KBM-7 (cell line): ENCODE measurements at places on chromosomes 5 and 9.

GRCh38 chr5:143064218-143064641 lies 294.1 kb downstream of the ARHGAP26 start:
- DNase-seq = no peak

- no peak for DNase-seq
Measured at GRCh38 chr5:130043834-130044233, 139.6 kb downstream of the CHSY3 start.

DNA sequence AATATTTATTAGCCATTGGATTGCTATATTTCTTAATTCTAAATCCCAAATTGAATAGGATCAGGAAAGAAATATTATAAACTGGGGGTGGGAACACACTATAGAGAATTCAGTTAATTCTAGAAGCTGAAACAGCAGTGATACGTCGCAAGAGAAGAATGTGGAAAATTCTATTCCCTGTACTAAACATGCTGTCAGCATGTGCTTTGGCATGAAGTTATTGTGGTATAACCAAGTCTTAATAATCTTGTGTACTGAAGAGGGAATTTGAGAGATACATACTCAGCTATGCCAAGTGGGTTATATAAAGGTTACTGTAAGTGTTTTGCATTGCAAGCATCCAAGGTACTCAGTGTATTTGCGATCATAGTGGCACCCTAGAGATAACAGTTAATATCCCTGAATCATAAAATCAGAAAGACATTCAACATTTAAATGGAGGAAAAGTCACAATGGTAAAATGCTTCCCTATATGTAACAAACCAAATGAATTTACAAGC lies 1492.9 kb upstream of the C9orf72 start:
- no peak for DNase-seq

GRCh38 chr9:122374885-122375420 lies 4.1 kb downstream of the PTGS1 start:
- DNase-seq = no peak

DNA sequence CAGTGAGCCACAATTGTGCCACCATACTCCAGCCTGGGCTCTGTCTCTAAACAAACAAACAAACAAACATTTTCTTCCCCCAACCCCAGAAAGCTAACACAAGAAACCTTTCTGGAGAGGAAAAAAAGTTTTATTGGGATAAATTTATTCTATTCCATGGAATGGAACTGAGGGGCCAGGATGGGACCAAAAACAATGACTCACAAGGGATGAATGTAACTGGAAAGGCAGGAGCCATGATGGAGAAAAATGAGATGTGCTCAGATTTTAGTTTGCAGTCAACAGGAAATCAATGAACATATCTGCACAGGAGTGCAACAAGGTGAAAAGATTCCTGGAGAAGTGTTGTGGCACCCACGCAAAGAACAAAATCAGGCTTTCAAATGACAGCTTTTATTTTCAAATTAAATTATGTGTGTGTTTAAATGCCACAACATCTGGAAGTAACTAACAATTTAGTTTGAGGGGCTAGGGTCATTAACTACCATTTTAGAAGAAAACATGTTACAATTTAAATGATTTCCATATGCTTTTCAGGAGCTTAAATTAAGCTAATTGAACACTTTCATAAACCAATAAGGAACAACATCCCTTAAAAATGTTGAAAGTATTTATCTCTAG lies 208.6 kb downstream of the TSSK1B start:
- DNase-seq = no peak

- no peak for DNase-seq
Measured at GRCh38 chr5:28254846-28255245, 1216.5 kb upstream of the CDH9 start.

DNA sequence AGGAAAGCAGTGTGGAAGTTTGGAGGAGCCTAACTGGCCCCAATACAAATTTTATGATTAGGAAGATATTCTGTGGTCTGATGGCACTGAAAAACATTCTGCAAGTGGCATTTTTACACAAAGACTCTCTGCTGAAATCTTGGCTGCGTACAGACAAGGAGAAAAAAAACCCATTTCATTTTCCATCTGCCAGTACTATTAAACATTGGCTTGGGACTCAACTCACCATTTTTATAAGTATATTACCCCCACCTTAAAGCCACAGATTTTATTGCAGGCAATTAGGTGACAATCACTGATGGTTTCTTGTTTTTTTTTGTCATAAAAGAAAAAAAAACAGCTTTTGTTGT lies 206.9 kb downstream of the PTTG1 start:
- no peak for DNase-seq

GRCh38 chr5:26889815-26890214 lies 148.6 kb downstream of the CDH9 start:
- DNase-seq = no peak

- DNase-seq = no peak
Measured at GRCh38 chr9:97372580-97372979, 39.3 kb upstream of the TDRD7 start.

- DNase-seq = no peak
Measured at GRCh38 chr9:91503673-91504081, 80.0 kb upstream of the NFIL3 start.
